Tibial nerve (tissue), 4 donors: ENCODE measurements at places on chromosomes 3 and 15.

DNA sequence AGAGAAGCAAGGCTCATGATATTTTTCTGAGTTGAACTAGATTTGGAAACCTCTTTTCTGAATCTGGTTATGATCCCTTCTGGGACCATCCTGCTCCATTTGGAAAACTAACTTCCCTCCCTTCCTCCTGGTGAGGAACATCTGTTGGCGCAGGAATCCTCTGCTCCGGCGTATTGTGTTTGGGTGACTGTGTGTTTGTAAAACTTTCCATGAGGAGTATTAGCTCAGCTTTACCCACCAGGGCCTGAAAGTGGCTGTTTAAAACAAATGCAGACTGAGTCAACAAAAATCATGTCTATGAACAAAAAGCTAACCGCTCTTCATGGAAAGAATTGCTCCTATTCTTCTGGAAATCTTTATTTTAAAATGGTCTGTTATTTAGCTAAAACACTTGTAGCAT, 17.7 kb downstream of the STARD9 start:
- DNase-seq = peak; percentile 70

- DNase-seq = no peak
These were observed 31.7 kb upstream of the MNS1 start for GRCh38 chr15:56496635-56497034.

- DNase-seq = no peak
These were observed 15.5 kb downstream of the CCR5 start for GRCh38 chr3:46386205-46386604.

- DNase-seq = no peak
These were observed 79.9 kb upstream of the LRRFIP2 start for GRCh38 chr3:37254316-37254715.

DNA sequence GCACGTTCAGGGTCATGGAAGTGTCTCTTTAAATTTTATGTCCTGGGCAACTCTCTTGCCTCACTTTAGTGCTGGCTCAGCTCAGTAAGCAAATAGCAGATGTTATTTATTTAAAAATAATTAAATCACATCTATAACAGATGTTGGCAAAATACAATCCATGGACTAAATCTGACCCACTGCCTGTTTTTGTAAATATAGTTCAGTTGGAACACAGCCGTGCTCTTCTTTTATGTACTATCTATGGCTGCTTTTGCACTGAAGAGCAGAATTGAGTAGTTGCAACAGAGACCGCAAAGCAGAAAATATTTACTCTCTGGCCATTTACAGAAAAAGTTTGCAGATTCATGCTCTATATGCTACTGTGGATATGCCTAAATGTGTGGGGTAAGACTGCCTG, 79.2 kb downstream of the SAMMSON start:
- DNase-seq = no peak

DNA sequence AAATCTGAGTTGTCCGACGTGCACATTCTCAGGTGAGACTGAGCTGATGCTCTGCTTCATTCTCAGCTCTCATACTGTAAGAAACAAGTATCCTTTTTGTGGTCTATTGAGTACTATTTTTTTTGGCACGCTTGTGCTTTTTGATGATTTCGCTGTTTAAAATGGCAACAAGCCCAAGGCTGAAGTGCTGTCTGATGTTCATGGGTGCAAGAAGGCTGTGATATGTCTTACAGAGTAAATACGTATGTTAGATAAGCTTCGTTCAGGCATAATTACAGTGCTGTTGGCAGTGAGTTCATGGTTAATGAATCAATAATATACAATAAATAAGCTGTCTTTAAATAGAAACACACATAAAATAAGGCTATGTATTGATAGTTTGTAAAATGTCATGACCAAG, 27.2 kb downstream of the AQR start:
- no peak for DNase-seq

DNA sequence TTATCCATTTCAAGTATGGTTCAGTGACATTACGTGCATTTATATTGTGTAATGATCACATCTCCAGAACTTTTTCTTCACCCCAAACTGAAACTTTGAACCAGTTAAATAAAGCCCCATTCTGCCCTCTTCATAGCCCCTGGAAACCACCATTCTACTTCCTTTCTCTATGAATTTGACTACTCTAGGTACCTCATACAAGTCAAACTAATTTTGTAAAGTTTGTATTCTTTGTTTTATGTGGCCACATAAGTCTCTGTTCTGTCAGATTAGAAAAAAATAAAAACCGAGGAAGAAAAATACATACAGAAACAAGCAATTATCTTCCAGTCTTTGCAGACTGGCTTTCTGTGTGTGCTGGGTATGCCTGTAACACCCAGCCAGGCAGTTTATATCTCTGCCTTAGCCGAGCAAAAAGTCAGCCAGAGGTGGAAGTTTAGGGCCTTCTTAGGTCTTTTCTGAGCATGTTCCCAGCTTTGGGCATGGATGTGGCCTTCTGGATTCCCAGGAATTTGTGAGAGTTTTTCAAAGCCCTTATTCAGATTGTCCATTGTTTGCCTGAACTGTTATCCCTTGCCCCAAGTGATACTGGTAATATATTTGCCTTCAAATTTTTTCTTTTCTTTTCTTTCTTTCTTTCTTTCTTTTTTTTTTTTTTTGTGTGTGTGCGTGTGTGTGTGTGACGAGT, 6.0 kb upstream of the GRAMD1C start:
- DNase-seq = no peak
